T1000 (cell line): ENCODE measurements at places on chromosomes 3 and 15.

- no peak for DNase-seq
Measured at GRCh38 chr3:121581691-121582090, 11.5 kb upstream of the FBXO40 start.

DNA sequence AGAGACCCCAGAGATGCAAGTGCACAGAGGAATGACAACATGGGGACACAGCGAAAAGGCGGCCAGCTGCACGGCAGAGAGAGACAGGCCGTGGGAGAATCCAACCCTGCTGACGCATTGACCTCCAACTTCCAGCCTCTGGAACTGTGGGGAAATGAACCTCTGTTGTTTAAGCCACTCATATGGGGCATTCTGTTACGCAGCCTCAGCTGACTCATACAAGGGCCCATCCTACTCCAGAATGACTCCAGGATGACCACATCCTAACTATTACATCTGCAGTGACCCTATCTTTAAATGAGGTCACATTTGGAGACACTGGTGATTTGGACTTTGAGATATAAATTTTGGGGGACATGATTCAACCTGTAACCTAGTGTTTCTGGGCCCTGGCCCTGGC lies 44.0 kb downstream of the KLF15 start:
- DNase-seq: no peak

DNA sequence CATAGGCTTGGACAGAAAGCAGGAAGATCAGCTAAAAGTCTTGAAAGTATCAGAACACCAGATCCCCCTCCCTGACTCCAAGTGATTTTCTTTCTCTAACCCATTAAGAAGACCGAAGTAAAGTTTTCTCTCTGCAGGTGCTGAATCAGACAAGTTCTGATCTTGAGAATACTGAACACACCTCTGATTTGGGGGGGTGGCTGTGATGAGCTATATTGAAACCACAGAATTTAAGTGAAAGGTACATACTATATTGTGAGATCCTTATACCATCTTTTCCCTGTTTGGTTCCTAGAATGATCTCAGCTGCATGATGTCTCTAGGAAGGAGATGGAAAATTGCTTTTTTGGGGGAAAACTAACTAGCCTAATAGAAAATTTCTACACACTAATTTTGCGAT lies 196.0 kb downstream of the DIPK2A start:
- DNase-seq: no peak

DNA sequence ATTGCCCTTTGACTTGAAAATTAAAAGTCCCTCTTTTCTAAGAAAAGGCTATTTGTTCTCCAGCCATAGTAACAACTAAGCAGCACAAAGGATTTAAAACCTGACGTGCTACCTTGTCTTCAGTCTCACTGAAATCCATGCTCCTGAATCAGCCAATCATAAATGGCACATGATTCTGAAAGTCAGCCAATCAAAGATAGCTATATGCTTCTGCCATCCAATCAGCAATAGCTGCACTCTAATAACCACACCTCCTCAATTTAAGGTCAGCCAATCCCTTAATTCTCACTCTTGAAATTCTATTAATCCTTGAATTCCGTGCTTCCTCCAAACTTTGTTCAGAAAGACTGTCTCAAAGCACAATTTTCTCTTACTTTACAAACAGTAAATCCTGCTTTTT lies 53.5 kb upstream of the ACAN start:
- DNase-seq: no peak
